ENCODE measurements at places on chromosomes 4 and X. TPM values are rescaled to one million over a fixed set of nuclear protein-coding genes. Genes with fewer than 3 reads are reported as not detected.

The APLN gene
- 0.15 TPM for total RNA-seq

DNA sequence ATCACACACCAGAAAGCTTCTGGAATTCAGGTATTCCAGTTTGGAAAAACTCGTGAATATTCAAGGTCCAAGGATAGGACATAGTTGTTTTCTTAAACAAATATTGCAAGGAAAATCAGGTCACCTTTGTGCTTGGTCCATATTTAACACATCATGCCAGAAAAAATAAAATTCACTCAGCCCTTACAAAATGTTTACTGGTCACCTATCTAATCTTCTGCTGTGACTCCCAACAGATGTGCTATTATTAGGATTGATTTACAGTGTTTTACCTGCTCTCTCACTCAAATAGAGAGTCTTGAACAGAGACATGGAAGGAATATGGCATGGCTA is 9.5 kb downstream of the CSN3 start:
- DNase-seq, result no peak
- H3K27me3 ChIP-seq, result no peaks in the 10 kb centered on the region
- H3K36me3 ChIP-seq, result no peaks in the 10 kb centered on the region
- no peak overlapping the region for H3K27ac ChIP-seq
- H3K4me1 ChIP-seq, result no peaks in the 10 kb centered on the region
- H3K4me3 ChIP-seq, result no peak overlapping the region

The SYP gene
- total RNA-seq, result 1.9 TPM

GRCh38 chr4:144582975-144583374 is 63.0 kb upstream of the HHIP start:
- H3K36me3 ChIP-seq, result no peaks in the 10 kb centered on the region
- H3K4me3 ChIP-seq, result no peak overlapping the region
- DNase-seq, result no peak
- no peaks in the 10 kb centered on the region for H3K4me1 ChIP-seq

- H3K4me3 ChIP-seq, result no peak overlapping the region
- no peaks in the 10 kb centered on the region for H3K4me1 ChIP-seq
- H3K36me3 ChIP-seq, result no peaks in the 10 kb centered on the region
- H3K27ac ChIP-seq, result no peak overlapping the region
- H3K27me3 ChIP-seq, result no peaks in the 10 kb centered on the region
These were observed 77.4 kb upstream of the PPARGC1A start for GRCh38 chr4:23967281-23967680.

DNA sequence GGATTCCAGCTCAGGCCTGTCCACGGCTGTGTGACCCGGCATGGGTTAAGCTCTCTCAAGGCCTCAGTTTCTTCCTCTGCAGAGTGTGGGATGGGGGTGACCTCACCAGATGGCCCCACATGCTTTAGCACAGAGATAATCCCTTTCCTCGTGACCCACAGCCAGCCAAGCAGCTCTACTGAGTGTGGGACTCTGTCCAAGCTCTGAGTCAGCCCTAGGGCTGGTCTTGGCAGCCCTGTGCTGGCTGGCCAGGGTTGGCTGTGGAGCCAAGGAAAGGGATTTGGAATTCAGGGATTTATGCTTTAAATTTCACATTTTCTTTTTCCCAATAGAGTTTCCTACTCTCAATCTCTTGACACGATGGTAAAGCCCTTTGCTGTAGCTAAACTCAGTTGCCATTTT is 19.7 kb upstream of the SPON2 start:
- peaks cover 10% of the 10 kb centered on the region for H3K4me1 ChIP-seq
- no peak overlapping the region for H3K27ac ChIP-seq
- H3K36me3 ChIP-seq, result peaks cover 17% of the 10 kb centered on the region

- DNase-seq, result no peak
- no peaks in the 10 kb centered on the region for H3K36me3 ChIP-seq
- H3K27me3 ChIP-seq, result no peaks in the 10 kb centered on the region
- no peak overlapping the region for H3K27ac ChIP-seq
- no peak overlapping the region for H3K4me3 ChIP-seq
These were observed 410.9 kb downstream of the STIM2 start for GRCh38 chr4:27271555-27271954.

- peaks cover 1% of the 10 kb centered on the region for H3K36me3 ChIP-seq
- no peak for DNase-seq
- H3K27ac ChIP-seq, result no peak overlapping the region
- H3K4me3 ChIP-seq, result no peak overlapping the region
These were observed 138.2 kb upstream of the HUWE1 start for GRCh38 chrX:53824686-53825085.

- no peak overlapping the region for H3K4me3 ChIP-seq
- DNase-seq, result no peak
- H3K36me3 ChIP-seq, result no peaks in the 10 kb centered on the region
- no peak overlapping the region for H3K27ac ChIP-seq
- no peaks in the 10 kb centered on the region for H3K27me3 ChIP-seq
- H3K4me1 ChIP-seq, result no peaks in the 10 kb centered on the region
These were observed 740.6 kb upstream of the FAM241A start for GRCh38 chr4:111404673-111405072.

GRCh38 chr4:42310358-42310757 is 86.9 kb upstream of the SHISA3 start:
- no peaks in the 10 kb centered on the region for H3K36me3 ChIP-seq
- peaks cover 3% of the 10 kb centered on the region for H3K27me3 ChIP-seq
- DNase-seq, result no peak
- no peaks in the 10 kb centered on the region for H3K4me1 ChIP-seq
- H3K4me3 ChIP-seq, result no peak overlapping the region

The SSX3 gene
- total RNA-seq, result not detected

The CT47A1 gene
- total RNA-seq, result not detected

The DKK2 gene
- total RNA-seq, result not detected

DNA sequence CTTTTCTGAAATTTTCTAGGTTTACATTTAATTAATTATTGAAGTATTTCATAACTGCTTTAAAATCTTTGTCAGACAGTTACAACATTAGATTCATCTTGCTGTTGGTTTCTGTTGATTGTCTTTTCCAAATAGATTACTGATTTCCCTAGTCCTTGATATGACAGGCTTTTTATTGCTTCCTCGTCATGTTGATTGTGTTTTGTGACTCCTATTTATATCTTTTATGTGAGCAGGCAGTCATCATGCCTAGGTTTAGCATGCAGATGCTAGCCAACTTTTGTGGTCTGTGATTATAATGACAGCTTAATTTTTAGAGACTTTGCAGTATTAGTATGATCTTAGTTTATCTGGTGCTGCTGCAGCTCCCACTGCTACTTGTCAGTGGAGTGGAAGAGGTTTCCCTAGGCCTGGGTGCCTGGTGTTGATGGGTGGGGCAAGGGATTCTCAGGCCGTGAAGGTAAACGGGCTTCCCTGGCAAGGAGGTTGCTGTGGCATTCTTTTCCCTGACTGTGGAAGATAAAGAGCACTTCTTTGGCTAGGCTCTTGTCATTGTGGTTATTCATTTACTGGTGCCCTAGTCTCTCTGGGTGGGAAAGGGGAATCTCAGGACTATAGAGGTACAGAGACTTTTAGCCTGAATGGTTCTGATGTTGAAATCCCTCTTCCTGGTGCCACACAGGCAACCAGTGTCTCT is 65.7 kb downstream of the SERPINA7 start:
- no peaks in the 10 kb centered on the region for H3K27me3 ChIP-seq
- H3K4me3 ChIP-seq, result no peak overlapping the region
- H3K4me1 ChIP-seq, result no peaks in the 10 kb centered on the region
- H3K27ac ChIP-seq, result no peak overlapping the region
- H3K36me3 ChIP-seq, result no peaks in the 10 kb centered on the region

GRCh38 chrX:47272013-47272408 is 39.2 kb downstream of the USP11 start:
- no peaks in the 10 kb centered on the region for H3K36me3 ChIP-seq
- peaks cover 1% of the 10 kb centered on the region for H3K4me1 ChIP-seq
- DNase-seq, result no peak
- H3K27me3 ChIP-seq, result no peaks in the 10 kb centered on the region
- H3K4me3 ChIP-seq, result no peak overlapping the region

DNA sequence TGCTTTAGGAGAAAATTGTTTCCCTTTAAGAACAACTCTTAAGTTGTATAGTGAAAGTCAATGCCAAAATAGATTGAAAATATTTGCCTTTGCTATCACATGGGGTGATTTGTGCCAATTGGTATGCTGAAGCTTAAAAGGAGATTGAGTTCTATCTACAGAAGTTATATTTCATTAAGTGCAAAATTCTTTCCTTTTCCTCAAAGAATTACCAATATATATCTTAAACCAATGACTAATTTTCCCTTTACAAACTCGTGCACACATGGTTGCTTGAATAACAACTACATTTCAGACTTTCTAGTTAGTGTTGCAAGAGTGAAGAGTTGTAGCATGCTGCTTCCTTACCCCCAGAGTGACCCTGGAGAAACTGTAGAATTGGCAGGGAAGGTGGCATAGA is 990.0 kb upstream of the PABPC4L start:
- H3K27me3 ChIP-seq, result no peaks in the 10 kb centered on the region
- no peak overlapping the region for H3K4me3 ChIP-seq
- H3K4me1 ChIP-seq, result no peaks in the 10 kb centered on the region
- DNase-seq, result no peak
- no peak overlapping the region for H3K27ac ChIP-seq

DNA sequence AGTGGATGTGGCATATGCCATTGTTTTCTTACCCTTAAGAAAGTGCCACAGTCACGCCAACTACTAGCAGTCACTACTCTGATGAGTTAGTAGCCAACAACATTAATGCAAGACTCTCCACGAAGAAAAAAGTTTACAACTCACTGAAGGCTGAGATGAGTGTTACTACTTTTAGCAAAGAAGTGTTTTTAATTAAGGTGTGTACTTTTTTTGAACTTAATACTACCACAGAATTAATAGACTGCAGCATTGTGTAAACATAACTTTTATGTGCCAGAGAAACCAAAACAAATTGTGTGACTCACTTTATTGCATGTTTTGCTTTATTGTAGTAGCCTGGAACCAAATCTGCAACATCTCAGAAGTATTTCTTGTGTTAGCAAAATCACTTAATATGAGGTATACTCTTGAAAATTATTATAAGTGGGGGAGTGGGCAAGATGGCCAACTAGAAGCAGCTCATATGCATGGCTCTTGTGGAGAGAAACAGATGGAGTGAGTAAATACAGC is 2.2 kb upstream of the UGT2B4 start:
- no peak overlapping the region for H3K4me3 ChIP-seq
- H3K36me3 ChIP-seq, result no peaks in the 10 kb centered on the region
- H3K4me1 ChIP-seq, result no peaks in the 10 kb centered on the region
- H3K27me3 ChIP-seq, result no peaks in the 10 kb centered on the region
- DNase-seq, result no peak

- no peak overlapping the region for H3K4me3 ChIP-seq
- peaks cover 21% of the 10 kb centered on the region for H3K4me1 ChIP-seq
- peaks cover 9% of the 10 kb centered on the region for H3K36me3 ChIP-seq
- H3K27ac ChIP-seq, result no peak overlapping the region
- H3K27me3 ChIP-seq, result no peaks in the 10 kb centered on the region
These were observed 418.6 kb upstream of the DIPK2B start for GRCh38 chrX:45619290-45619689.

DNA sequence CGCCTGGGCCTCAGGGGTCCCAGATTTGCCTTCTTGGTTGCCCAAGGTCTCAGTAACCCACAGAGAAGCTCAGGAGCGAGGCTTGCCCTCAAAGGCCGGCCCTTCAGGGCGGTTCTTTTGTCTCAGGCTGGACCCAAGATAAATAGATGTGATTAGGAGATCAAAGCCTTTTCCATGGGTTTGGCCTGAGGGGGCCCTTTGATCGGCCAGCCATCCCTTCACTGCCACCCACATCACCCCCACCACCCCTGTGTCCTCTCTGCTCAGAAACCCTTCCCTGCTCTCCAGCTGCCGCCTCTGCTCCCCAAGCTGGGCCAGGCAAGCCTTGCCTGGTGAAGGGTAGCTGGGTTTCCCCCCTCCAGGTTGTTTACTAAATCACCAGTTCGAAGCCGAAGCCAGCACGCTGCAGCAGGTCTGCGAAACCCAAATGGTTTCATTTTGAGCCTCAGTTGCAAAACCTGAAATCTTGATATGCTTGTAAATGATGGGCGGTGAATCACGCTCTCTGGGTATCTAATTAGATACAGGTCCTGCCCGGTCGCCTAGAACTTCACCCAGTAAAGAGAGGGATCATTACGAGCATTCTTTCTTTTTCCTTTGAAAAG is 202.6 kb upstream of the BCOR start:
- H3K4me3 ChIP-seq, result no peak overlapping the region
- H3K27ac ChIP-seq, result peak overlapping the region; percentile 59
- no peaks in the 10 kb centered on the region for H3K36me3 ChIP-seq
- peak; percentile 59 for DNase-seq
- H3K27me3 ChIP-seq, result peaks cover 14% of the 10 kb centered on the region

DNA sequence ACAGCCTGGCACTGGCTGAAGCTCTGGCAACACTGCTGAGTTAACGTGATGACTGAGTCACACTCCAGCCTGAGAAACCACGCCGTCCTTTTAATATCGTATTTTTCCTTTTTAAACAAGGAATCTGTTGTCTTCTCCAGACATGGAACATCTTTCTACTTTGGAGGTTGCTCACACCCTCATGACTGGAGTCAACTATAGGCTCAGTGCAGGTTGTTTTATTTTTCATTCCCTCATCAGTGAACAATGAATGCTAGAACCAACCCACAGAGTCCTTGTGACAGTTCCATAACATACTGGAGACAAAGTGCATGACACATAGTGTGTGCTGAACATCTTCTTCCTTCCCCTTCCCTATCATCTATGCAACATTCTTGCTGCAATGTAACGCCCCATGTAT is 76.8 kb upstream of the CPEB2 start:
- no peak overlapping the region for H3K27ac ChIP-seq
- no peak overlapping the region for H3K4me3 ChIP-seq
- DNase-seq, result no peak
- no peaks in the 10 kb centered on the region for H3K36me3 ChIP-seq

- no peaks in the 10 kb centered on the region for H3K4me1 ChIP-seq
- no peaks in the 10 kb centered on the region for H3K27me3 ChIP-seq
- H3K36me3 ChIP-seq, result no peaks in the 10 kb centered on the region
- no peak for DNase-seq
These were observed 96.4 kb downstream of the CPZ start for GRCh38 chr4:8688908-8689445.

DNA sequence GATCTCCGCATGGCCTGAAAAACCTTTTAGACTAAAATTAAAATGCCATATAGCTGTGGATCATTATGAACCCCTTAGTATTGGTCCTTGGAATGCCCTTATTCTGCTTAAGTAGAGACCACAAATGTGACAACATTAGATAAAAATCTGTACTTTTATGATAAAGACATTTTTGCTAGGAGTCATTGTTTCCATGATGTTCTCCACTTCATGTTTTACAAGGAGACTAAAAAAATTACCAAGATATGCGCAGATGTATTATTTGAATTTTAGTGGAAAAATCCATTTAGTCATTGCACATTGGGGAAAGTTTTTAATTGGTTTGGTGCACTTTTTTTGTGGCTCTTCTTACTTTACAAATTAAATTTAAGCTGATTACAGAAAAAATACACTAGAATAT is 85.1 kb upstream of the HPRT1 start:
- H3K4me3 ChIP-seq, result peak overlapping the region; percentile 88
- H3K27me3 ChIP-seq, result no peaks in the 10 kb centered on the region
- H3K4me1 ChIP-seq, result peaks cover 18% of the 10 kb centered on the region
- H3K27ac ChIP-seq, result peak overlapping the region; percentile 95
- H3K36me3 ChIP-seq, result peaks cover 6% of the 10 kb centered on the region

All from activated CD8-positive, alpha-beta memory T cell treated with anti-CD3 and anti-CD28 coated beads, Interleukin-2, amount 10 ng/mL, durations not matched to agents 7 days and 5 days (primary cell).